ENCODE measurements at places on chromosomes 6 and 20.
A peak's percentile ranks its signal among the peaks of the same experiment; 100 is the strongest.

DNA sequence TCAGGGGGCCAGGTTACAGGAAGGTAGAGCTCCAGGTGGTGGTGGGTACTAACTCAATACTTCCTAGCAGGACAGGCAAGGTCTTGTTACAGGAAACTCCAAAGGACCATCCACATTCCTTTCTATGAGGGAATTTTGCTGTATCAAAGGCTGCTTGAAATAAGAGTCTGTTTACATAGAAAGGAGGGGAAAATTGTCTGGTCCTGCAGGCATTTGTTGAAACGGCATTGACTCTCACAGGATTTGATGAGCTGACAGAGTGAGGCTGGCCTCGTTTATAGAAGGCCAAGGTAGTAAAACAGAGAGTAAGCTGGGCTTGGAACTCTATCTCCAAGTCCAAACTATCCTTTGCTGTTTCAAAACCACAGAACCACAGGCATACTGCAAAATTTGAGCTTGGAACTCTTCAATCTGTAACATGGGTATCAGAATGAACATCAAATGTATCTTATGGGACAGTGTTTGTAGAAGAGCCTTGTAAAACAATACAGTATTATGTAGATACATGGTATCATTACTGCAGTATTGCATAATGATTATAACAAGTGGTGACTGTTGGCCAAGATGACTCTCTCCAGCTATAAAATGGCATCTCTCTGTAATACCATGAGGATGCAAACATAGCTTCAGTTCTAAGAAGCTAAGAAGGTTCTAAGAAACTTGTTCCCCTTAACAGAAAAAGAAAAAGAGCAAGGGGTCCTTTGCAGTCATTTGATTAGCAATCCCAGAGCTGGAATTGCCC, 61.5 kb downstream of the TRAM2 start:
- no peak for DNase-seq

GRCh38 chr6:144468709-144469108, 183.6 kb downstream of the UTRN start:
- DNase-seq = no peak

DNA sequence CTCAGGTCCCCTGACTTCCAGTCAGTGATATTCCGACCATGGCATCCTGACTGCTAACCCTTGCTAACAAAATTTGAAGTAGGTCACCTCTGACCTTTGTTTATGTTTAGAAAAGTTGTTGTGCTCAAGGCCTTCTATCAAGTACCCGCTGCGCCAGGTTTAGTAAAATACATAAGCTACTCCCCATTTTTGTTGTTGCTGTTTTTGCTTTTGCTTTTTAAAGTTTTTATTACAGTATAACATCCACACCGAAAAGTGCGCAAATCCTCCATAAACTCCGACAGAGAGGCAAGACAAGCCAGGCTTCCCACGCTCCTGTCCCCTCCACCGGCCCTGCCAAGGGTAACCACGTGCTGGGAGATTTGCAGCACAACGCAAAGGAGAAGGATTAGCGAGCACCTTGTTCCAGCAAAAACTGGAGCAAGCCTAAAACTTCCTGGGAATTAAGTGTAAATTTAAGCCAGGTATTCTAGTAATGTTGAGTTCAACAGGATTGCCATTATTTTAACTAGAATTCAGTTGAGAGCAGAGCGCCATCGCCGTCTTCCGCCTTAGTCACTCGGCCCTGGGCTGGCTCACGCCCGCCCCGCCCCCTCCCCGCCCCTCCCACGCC, 17.8 kb upstream of the HMGN4 start:
- no peak for DNase-seq

DNA sequence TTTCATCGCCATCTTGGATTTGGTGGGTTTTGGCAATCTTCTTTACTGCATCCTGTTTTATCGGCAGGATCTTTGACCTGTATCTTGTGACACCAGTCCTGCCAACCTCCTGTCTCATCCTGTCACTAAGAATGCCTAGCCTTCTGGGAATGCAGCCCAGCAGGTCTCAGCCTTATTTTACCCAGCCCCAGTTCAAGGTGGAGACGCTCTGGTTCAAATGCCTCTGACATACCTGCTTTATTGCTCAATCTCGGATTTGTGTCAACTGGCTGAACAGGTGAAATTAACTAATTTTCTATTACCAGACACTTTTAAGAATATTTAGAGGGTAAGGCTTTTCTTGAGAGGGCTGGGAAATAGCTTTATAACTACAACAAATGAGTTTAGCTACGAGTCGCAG, 102.5 kb downstream of the SASH1 start:
- DNase-seq = no peak

GRCh38 chr20:23659989-23660837, 22.5 kb upstream of the CST3 start:
- no peak for DNase-seq

- DNase-seq = no peak
Observed at GRCh38 chr20:42587427-42587826, 602.3 kb downstream of the PTPRT start.

- DNase-seq = peak; percentile 14
Observed at GRCh38 chr6:140485740-140486449, 1111.4 kb upstream of the CITED2 start.

- DNase-seq = no peak
Observed at GRCh38 chr20:19947611-19948264, 69.4 kb upstream of the NAA20 start.

DNA sequence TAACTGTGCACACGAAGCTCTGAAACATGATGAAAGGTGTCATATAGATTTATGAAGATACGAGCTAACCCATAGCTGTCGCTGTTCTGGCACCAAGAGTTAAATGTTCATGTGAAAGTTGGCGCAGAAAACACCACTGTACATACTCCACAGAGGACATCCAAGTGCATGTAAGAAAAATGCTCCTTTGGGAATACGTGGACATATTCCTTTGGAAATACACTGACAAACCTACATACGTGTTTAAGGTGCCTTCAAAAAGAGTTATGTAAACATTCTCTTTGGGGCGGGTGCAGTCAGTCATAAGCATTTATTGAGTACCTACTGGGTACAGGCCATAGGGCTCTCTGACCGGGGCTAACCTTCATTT, 723 bp upstream of the ARID1B start:
- peak; percentile 61 for DNase-seq

GRCh38 chr20:15302075-15302474, 964.7 kb upstream of the FLRT3 start:
- DNase-seq = no peak

DNA sequence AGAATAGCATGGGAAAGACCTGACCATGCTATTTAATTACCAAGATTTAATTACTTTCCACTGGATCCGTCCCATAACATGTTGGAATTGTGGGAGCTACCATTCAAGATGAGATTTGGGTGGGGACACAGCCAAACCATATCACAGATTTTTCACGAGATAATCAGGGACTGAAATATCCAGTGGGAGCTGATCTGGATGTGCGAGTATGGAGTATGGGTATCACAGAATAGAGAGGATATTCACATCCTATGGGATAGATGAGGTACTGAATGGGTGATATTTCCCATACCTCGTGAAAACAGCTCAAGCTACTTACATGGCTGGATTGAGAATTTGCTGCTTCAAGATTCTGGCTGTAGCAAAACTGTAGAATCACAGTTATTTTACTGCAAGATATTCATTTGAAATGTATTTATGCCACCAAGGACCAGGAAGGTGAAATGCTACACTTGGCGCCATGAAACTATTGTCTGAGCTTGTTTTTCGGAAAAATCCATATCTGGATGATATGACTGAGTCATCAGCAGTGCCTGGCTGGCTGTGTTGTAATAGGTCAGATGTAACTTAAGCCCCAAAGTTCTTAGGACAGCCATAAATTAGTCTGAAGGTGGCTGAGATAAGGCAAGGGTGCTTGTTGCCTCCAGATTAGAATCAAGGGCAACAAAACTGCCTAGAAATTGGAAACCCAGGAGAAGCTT, 29.8 kb downstream of the KCNS1 start:
- no peak for DNase-seq

GRCh38 chr6:49653438-49653837, 16.8 kb upstream of the RHAG start:
- DNase-seq = no peak

- DNase-seq = no peak
Observed at GRCh38 chr6:105974986-105975385, 111.2 kb upstream of the PRDM1 start.

- DNase-seq = no peak
Observed at GRCh38 chr6:17101422-17102257, at the start of gene STMND1. STMND1 (plus strand) TSS chr6:17102050; CDS start chr6:17102258, 208 bp downstream.

DNA sequence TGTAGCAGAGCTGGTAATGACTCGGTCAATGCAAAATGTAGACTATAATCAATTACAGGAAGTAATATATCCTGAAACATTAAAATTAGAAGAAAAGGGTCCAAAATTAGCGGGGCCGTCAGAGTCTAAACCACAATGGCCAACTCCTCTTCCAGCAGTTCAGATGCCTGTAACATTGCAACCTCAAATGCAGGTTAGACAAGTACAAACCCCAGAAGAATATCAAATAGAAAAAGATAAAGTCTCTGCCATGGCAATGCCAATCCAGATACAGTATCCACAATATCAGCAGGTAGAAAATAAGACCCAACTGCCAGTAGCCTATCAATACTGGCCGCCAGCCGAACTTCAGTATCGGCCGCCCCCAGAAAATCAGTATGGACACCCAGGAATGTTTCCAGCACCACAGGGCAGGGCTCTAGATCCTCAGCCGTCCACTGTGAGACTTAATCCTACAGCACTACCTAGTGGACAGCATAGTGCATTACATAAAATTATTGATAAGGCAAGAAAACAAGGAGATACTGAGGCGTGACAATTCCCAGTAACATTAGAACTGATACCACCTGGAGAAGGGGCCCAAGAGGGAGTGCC, 158.4 kb downstream of the GPX5 start:
- DNase-seq = no peak

GRCh38 chr6:166658115-166658791, 31.2 kb upstream of the RPS6KA2 start:
- DNase-seq = no peak

- no peak for DNase-seq
Observed at GRCh38 chr6:45423111-45423823, 45.5 kb upstream of the SUPT3H start.

DNA sequence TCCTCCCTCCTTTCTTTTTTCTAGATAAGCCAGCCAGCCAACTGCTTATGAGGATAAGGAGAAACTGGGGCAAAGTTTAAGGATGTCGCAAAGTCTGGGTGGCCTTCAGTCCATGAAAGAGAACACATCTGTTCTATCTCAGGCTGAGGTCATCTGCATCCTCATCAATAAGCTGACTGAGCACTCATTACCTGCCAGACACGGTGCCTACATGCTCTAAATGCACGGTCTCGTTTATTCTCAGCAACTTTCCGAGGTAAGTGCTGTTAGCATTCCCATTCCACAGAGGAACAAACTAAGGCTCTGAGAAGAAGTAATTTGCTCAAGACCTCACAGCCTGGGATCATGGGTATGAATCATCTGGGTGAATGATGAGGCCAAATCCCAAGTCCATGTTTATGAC, 133.1 kb downstream of the BCAS1 start:
- DNase-seq = no peak

DNA sequence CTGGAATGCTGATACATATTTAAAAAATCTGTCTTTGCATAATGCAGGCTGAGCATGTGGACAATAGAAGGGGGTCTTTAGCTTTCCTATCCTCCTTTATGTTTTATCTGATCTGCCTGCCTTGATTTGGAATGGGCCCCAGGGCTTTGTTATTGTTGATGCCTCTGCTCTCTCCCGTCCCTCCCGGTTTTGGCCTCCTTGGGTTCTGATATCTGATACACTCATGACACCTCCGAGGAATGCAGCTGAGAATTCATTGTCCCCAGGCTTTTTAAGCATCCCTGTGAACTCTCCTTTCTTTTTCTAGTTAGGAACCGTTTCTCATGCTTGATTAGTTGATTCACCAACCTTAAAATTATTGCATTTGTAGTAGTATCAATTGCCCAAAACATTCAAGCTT, 185.5 kb upstream of the RALGAPA2 start:
- no peak for DNase-seq

DNA sequence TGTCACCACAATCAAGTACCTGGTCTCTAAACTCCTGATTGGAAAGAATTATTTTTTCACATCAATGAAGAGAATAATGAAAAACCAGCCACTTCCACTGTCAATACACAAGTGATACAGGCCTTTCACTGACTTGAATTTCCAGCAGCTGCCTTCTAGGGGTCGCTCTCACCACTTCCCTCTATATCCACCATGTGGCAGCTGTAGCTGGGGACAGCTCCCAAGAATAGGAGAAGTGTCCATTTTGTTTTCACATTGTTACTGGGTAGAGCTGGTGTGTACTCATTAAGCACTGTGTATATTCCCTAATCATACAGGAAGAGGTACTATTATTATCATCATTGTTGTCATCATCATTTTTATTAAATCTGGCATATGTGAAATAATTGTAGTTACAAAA, 438.4 kb upstream of the SPTLC3 start:
- no peak for DNase-seq

GRCh38 chr20:533526-533925, 10.1 kb downstream of the CSNK2A1 start:
- DNase-seq = no peak

- DNase-seq = no peak
Observed at GRCh38 chr6:1856381-1856780, 246.7 kb downstream of the FOXC1 start.

- no peak for DNase-seq
Observed at GRCh38 chr6:25248123-25248522, 31.1 kb upstream of the CARMIL1 start.

- peak; percentile 67 for DNase-seq
Observed at GRCh38 chr20:33732166-33732970, 572 bp downstream of the ZNF341 start.

DNA sequence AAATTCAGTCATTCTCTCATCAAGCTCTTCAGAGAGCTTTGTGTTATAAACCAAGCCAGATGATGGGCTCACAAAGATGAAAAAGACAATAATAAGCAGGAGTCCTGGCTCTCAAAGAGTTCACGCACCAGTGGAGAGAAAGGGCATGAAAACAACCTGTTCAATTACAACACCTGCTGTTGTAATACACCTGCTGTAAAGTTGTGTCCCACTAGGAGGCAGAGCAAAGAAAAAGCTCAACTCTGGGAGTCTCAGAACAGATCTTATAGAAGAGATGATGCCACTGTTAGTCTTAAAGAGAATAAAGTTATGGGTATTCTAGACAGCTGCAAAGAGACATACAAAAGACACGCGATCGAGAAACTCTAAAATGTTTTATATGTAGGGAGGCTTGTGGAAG, 100.6 kb downstream of the DCDC2 start:
- no peak for DNase-seq

DNA sequence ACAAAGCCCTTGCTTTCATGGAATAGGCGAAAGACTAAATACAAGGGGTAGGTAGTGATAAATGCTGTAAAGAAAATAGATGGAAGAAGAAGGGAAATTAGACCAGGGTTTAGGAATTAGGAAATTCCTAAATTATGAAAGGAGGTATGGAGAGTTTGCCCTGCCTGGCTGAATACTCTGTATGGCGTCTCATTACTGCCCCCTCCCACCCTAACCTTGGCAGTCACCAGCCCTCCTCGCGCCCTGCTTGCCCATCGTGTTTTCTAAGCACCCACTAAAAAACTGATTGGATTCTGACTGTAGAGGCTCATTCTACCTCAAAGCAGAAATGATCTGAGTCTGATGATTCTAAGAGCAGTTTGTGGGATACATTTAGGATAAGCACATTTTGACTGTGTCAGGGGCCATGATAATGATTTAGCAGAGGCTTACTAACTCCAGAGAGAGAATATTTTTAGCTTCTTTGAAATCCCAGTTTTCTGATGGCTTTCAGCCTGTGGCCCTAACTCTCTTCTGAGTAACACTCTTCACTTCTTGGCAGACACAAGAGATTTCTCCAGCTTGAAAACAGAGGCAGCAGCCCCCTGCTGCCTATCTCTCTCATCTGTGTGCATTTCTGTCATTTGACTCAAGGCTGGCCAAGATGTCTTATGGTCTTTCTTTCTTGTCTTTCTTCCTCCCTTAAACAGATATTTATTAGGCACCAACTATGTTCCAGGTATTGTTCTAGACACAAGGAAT, 1.4 kb upstream of the CHD6 start:
- DNase-seq = no peak

Measured in nucleus accumbens (tissue), 56 donors.